Hepatic stellate cell (primary cell): ENCODE measurements at places on chromosomes 5 and 9.

- no peak for DNase-seq
Observed at GRCh38 chr5:122152266-122152900, 23.0 kb downstream of the ZNF474 start.

DNA sequence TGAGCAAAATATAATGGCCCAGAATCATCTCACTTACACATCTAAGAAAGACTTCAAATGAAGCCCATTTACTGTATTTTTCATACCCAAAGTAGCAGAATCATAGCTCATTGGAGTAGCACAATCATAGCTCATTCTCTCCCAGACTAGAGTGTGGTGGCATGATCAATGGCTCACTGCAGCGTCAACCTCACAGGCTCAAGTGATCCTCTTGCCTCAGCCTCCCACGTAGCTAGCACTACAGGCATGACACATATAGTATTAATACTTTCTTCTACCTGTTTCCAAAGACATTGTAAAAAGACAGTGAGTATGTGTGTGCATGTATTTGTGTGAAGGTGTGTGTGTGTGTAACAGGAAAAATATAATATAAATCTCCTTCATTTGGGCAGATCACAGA is 1247.9 kb upstream of the ACO1 start:
- no peak for DNase-seq

DNA sequence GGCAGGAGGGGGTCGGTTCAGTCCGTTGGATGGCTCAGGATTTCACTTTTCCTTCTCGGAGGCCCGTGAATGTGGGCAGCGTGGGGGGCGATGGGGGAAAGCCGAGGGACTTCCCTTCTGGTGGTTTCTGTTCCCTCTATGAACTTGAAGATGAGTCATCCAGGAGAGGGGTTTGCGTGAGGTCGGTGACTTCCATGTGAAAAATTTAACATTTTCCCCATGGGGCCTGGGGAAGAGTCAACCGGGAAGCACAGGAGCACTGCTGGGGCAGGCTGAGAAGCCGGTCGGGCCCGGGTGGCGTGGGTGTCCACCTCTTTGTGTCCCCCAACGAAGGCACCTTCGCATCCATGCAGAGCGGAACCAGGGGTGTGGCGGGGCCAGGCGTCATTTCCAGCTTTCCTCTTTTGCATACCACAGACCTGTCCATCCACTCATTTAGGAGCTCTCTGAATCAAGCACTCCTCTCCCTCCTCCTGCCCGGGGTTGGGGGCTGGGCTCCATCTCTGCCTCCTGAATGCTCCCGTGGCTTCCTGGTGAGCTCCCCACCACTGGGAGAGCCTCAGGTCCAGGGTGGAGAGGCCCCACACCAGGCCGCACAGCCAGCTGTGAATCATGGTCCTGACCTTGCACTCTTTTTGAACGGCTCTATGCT is 68.4 kb downstream of the ANKRD33B start:
- DNase-seq, result peak; percentile 33

DNA sequence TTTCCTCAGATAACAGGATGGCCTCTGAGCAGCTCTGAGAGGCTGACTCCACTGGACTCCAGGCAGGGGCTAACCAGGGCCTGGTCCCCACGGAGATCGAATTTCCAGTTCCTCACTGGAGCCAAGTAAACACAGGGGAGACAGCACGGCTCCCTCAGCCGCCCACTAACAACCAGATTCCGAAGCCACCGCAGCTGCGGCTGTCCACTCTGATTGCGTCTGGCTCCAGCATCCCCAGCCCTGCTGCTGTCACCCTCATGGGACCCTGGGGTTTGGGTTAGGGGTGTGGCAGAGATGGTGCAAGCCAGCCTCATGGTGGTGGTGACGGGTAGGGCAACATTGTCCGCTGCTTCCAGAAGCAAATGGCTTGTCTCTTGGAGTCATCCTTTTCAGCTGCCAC is 172.6 kb downstream of the RGS3 start:
- DNase-seq, result no peak

DNA sequence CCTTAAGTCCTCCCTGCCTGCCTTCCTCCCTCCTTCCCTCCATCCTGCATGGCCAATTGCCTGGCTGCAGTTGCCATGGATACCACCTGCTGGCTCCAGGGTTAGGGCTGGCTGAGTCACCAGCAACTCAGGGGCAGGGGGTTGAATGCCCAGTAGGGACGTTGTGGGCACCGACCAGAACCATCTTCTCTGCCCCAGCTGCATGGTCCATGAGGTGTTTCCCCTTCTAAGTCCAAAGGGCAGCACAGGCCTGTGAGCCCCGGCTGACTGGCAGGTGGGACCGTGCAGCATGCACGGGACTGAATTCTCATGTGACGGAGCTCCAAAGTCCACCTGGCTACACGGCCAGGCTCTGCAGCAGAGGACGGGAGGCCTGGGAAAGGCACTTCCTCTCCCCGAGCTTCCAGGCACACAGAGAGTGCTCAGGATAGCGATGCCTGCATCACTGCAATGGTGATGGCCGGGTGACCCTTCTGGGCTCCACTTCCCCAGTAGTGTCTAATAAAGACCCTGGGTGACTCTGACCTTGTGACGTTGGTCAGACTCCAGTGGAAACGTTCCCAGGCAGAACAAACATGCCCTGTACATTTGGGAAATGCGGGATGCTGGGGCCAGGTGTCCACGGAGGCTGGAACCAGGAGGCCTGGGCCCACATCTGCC is 5.7 kb downstream of the ASS1 start:
- DNase-seq, result no peak

DNA sequence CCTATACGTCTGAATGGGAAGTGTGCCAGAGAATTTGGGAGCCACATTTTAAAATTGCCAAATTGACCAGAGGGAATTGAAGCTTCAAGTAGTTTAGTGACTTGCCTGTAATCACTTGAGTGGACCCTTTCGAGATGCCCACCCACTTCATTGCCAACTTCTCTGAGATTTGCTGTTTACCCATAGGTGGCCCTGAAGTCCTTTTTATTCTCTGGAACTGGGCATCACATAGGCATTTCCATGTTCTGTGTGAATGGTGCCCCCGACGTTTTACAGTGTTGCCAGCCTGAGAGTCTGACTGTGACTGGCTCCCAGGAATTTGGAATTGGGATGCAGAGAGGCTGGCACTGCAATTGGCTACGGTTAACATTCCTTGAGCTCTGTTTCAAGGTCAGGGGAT is 158.6 kb downstream of the SEMA6A start:
- no peak for DNase-seq

DNA sequence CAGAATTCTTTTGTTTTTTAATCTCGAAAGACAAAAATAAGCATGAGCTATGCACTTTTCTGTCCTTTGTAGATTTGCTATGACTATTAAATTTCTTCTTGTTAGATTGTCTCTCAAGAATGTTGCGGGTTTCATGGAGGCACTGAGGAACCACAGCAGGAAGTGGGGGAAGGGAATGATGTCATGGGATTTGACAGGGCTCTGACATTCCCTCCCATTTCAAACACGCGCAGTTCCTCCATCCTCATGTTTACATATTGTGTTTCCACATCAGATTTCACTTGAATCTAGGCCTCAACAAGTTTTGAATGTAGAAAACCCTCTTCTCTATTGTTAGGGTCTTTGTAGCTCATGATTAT is 154.8 kb downstream of the PALM2AKAP2 start:
- no peak for DNase-seq
